Naive thymus-derived CD4-positive, alpha-beta T cell (primary cell): ENCODE measurements at places on chromosomes 11 and 22. TPM values are rescaled to one million over a fixed set of nuclear protein-coding genes. Genes with fewer than 3 reads are reported as not detected.

Gene RIMBP3C
- polyA plus RNA-seq: 1.4 TPM

DNA sequence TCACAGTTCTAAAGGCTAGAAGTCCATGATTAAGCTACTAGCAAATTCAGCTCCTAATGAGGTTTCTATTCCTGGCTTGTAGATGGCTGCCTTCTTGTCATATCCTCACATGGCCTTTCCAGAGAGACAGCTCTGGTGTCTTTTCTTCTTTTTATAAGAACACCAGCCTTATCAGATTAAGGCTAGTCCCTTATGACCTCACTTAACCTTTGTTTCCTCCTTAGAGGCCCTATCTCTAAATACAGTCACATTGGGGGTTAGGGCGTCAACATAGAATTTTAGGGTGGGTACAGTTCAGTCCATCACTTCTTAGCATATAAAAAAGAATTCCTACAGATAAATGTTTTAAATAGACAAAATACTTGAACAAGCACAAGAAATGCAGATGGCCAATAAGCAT is 18.2 kb upstream of the CLPB start:
- no peak for DNase-seq

GRCh38 chr11:118045191-118045590 is 31.7 kb upstream of the TMPRSS4 start:
- DNase-seq: no peak

DNA sequence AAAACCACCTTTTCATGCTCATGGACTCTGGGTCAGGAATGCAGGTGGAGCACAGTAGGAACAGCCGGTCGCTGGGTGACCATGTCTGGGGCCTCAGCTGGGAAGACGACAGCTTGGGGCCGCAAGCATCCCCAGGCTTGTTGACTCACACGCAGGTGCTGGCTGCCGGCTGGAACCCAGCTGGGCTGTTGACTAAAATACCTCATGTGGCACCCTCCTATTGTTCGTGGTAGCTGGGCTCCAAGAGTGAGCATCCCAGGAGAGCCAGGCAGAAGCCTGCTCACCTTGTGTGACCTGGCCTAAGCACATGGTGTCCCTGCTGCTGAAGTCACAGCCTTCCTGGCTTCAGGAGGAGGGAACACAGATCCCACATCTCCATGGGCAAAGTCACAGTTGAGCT is 9.4 kb downstream of the DPP3 start:
- no peak for DNase-seq

- DNase-seq: no peak
Observed at GRCh38 chr11:104329078-104329665, 165.2 kb upstream of the PDGFD start.

- no peak for DNase-seq
Observed at GRCh38 chr11:44507491-44507890, 58.0 kb upstream of the CD82 start.

- DNase-seq: no peak
Observed at GRCh38 chr11:7057641-7058040, 31.2 kb upstream of the RBMXL2 start.

DNA sequence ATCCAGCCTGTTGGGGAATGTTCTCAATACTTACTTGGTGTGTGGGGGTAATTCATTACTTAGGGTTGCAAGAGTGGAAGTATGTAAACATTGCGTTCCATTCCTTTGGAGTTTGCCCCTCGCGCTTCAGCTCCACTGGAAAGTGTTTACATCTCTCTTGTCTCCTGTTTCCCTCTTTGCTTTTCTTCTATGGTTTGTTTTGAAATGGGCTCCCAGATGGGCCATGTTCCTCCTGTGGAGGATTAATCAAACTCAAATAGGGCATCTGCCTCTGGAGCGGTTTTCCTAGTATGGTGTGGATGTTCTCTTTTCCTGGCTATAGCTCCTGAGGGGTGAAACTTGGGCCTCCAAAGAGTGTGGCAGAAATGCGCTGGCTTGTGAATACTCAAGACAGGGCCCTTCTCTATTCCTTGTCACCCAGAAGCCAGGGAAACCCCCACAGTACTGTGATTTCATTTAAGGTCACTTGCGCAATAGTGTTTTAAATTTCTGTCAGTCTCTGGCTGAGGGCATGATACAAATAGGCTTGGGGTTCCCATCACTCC is 51.9 kb downstream of the CD44 start:
- DNase-seq: no peak

DNA sequence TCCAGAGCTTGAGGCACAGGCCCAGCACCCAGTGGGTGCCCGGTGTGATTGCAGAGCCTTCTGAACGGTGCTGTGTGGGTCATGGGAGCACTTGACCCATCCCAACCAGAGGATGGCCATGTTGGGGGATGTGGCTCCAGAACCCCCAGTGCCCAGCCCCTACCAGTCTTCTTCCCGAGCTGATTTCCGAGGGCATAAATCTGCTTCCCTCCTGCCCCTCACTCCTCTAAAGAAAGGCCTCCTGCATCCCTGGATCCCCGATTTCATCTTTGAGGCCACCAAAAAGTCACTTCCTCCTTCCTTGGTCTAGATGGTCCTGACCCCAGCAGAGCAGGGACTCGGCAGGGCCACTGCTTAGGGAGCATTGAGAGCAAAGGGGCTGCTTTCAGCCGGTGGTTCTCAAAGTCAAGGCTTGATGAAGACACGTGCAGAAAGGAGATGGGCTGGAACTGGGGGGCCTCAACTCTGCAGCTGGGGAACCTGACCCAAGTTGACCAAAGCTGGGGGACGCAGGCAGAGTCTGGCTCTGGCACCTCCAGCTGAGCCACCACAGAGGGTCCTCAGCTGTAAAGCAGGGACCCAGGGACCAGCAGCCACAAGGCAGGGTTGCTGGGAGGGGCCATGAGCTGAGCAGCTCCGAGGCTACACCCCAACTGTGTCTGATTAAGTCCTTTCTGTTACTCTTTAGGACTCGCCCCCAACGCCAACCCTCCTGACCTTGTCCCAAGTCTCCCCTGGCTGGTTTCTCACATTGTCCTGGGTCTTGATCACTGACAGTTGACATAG is 56.6 kb downstream of the LINC01488 start:
- no peak for DNase-seq

DNA sequence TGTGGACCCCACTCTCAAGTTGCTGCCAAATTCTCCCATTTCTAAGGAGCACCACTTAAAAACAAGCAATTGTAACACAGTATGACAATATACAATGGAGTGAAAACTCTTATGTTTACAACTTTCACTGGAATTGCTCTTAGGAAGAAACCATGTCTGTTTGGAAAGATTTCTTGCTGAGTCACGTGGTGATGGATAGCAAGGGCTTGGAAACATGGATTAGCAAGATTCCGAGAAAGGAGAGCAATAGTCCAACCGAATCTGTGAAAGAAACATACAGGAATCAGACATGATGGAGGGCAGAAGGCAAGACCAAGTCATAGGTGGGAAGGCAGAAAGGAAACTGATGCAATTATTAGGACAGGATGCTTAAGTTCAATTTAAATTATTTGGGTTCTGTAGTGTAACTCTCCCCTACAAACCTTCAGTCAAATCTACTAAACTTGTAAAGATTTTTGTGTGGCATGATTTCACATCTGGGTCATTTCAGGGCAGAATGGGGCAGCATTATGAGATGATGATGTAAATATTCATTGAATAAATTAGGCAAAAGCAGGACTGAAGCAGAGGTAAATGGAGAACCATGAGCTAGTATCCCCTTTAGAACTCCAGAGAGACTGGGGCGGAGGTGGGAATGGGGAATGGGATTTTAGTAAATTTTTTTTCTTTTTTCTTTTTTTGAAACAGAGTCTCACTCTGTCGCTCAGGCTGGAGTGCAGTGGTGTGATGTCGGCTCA is 27.8 kb upstream of the THY1 start:
- no peak for DNase-seq

Gene KRTAP5-8
- not detected for polyA plus RNA-seq

Gene RIC3
- 2.5 TPM for polyA plus RNA-seq
